ENCODE measurements at places on chromosomes 3 and 15.

DNA sequence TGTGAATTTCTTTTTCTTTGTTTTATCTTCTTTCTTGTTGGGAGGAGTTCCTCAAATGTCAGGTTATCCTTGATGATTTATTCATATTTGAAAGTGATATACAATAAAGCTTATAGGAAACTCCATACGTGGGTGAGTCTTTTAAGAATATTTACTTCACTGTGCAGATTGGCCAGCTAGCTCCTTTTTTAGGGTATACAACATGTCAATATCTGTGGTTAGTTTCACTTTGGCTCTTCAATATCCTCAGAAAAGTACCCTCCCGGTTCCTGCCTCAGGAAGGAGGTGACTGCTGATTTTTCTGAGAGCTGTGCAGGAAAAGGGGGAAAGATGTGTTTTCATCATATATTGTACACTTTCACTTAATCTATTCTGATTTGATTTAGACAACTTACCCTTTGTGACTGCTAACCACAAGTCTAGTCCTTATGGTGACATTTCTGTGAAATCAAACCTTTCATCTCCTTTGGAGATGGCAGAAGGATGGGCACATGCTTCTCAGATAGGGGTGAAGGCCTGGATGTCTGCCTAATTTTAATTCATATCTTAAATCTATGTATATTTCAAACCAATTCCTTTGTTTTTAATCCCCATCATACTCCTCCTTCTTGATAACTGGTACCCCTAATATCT is 98.2 kb upstream of the NECTIN3 start:
- H3K27me3 ChIP-seq, result no peaks in the 10 kb centered on the region
- H3K36me3 ChIP-seq, result no peaks in the 10 kb centered on the region
- H3K27ac ChIP-seq, result no peak overlapping the region
- no peaks in the 10 kb centered on the region for H3K4me1 ChIP-seq

DNA sequence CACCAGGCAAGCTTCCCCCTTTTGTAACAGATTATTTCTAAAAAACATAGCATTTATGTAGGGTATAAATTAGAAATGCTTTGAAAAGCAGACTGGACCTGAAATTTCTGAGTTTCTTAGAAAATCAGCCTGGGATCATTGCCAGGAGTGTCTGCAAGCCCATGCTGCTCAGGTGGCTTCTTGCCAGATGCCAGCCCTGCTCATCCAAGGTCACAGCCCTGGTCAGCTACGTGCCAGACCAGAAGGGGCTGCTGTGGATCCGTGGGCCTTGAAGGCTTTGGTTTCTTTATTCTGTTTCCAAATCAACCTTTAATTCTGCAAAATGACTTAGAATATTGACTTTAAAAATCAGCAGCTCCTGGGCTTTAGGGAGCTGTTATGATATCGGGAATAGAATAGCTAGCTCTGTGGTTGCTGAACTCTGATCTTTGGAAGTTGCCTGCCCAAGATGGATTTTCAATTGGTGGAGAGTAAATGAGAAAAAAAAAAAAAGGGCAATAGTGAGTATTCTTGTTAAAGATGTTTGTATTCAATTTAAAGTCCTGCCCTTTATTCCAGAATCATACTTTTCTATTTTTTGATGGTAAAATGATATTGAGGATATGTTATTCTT is 370.1 kb upstream of the ONECUT1 start:
- no peak for DNase-seq
- no peaks in the 10 kb centered on the region for H3K36me3 ChIP-seq
- no peak overlapping the region for H3K4me3 ChIP-seq
- H3K27me3 ChIP-seq, result no peaks in the 10 kb centered on the region

DNA sequence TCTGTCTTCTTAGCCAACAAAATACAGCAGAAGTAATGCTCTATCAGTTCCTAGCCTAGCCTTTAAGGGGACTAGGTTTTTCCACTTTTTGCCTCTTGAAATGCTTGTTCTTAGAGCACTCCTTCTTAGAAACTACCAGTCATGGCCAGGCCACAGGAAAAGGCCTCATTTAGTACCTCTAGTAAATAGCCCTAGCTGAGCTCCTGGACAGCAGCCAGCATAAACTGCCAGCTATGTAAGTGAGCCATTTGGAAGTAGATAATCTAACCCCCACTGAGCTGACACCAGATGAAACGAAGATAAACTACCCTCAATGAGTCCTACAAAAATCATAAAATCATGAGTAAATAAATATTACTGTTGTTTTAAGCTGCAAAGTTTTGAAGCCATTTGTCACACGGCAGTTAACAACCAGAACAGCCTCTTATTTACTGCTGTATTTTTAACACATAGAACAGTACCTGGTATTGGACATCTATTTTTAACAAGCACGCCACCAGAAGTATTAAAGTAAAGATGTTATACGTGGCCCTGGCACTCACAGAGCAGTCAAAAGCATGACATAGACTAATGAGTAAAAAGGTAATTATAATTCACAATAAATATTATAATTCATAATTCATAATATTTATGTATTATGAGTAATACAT is 12.0 kb downstream of the TBC1D5 start:
- no peaks in the 10 kb centered on the region for H3K36me3 ChIP-seq
- no peaks in the 10 kb centered on the region for H3K27me3 ChIP-seq
- H3K4me1 ChIP-seq, result no peaks in the 10 kb centered on the region
- DNase-seq, result no peak

DNA sequence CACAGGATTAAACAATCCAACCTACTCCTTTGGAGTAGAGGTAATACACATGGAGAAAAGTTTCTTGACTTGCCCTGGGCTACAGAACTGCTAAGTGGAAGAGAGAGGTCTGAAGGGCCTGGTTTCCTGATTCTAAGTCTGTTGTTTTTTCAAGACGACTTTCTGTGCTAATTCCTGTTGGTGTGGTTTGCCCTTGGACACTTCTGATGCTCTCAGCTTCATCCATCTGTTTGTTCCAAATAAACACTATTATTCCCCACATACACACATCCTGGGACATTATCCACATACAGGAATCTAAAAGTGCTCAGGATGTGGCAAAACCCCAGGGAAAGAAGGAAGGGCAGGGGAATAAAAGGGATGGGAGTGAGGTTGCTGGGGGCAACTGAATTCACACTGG is 393.5 kb upstream of the TBL1XR1 start:
- H3K27me3 ChIP-seq, result no peaks in the 10 kb centered on the region
- peaks cover 71% of the 10 kb centered on the region for H3K4me1 ChIP-seq
- H3K36me3 ChIP-seq, result no peaks in the 10 kb centered on the region
- DNase-seq, result no peak
- peak overlapping the region; percentile 82 for H3K27ac ChIP-seq

DNA sequence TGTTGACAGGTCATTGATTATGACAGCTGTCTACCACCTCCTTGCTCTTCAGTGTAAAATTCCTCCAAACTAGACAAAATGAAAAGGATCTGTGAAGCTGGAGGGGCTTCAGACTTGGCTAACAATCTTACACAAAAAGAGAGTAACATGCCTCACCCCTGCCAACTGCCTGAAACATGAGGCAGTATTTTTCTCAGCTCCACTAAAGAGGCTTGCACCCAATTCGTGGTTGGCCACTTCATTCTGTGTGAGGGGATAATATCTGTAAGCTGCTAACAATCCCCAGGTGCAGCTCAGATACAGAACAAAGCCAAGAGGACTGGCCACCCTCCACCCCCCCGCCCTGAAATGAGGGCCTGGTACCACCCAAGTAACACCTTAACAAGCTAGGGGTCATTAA is 2.8 kb downstream of the MB21D2 start:
- H3K27ac ChIP-seq, result no peak overlapping the region
- H3K36me3 ChIP-seq, result no peaks in the 10 kb centered on the region
- peaks cover 9% of the 10 kb centered on the region for H3K27me3 ChIP-seq
- H3K4me1 ChIP-seq, result peaks cover 4% of the 10 kb centered on the region
- no peak for DNase-seq

DNA sequence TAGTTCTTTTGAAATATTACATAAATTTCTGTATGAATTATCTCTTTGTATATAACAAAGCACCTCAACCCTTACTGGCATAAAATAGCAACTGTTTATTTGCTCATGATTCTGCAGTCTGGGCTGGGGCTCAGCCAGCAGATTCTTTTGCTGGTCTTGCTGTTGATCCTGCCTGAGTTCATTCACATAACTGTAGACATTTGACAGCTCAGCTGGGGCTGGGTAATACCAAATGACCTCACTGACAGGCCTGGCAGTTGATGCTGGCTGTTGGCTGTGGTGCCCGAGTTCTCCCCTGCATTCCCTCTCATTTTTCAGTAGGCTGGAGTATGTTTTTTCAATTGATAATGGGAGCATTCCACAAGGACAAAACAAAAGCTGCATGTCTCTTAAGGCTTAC is 449.9 kb upstream of the GOLIM4 start:
- H3K4me3 ChIP-seq, result no peak overlapping the region
- no peak for DNase-seq
- no peaks in the 10 kb centered on the region for H3K27me3 ChIP-seq
- H3K27ac ChIP-seq, result no peak overlapping the region
- no peaks in the 10 kb centered on the region for H3K4me1 ChIP-seq

DNA sequence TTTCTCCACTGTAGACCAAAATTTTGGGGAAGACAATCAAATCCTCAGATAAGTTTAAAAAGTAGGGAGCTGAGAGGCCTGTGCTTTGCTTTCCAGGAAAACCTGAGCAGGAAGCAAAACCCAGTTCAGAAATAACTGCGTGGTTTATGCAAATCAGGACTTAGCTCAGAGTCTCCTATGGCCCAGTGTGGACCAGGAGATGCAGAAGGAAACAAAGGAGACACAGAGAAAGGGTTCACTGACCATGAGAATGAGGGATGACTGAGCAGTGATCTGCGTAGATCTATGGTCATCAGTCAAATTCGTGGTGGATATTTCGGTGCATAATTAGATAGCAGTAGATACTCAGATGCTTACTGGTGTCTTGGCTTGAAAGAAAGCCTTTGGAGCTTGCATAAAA is 196.6 kb downstream of the TPRG1 start:
- no peak for DNase-seq
- no peak overlapping the region for H3K27ac ChIP-seq
- no peaks in the 10 kb centered on the region for H3K36me3 ChIP-seq
- no peaks in the 10 kb centered on the region for H3K27me3 ChIP-seq
- H3K4me1 ChIP-seq, result no peaks in the 10 kb centered on the region

- H3K4me3 ChIP-seq, result no peak overlapping the region
- H3K27me3 ChIP-seq, result no peaks in the 10 kb centered on the region
- no peak for DNase-seq
- no peaks in the 10 kb centered on the region for H3K4me1 ChIP-seq
- no peak overlapping the region for H3K27ac ChIP-seq
- no peaks in the 10 kb centered on the region for H3K36me3 ChIP-seq
Observed at GRCh38 chr3:49255718-49256511, 21.1 kb downstream of the C3orf62 start.

GRCh38 chr3:12267376-12268030 is 21.4 kb upstream of the PPARG start:
- no peaks in the 10 kb centered on the region for H3K27me3 ChIP-seq
- peaks cover 6% of the 10 kb centered on the region for H3K4me1 ChIP-seq
- no peak overlapping the region for H3K27ac ChIP-seq
- DNase-seq, result no peak
- no peak overlapping the region for H3K4me3 ChIP-seq

GRCh38 chr3:5226783-5227182 is 39.3 kb downstream of the EDEM1 start:
- no peak for DNase-seq
- H3K4me3 ChIP-seq, result no peak overlapping the region
- no peak overlapping the region for H3K27ac ChIP-seq
- H3K36me3 ChIP-seq, result no peaks in the 10 kb centered on the region

GRCh38 chr15:85741021-85741421 is 53.7 kb downstream of the KLHL25 start:
- no peak overlapping the region for H3K27ac ChIP-seq
- no peak for DNase-seq
- no peak overlapping the region for H3K4me3 ChIP-seq
- peaks cover 27% of the 10 kb centered on the region for H3K36me3 ChIP-seq

- H3K27ac ChIP-seq, result no peak overlapping the region
- H3K36me3 ChIP-seq, result no peaks in the 10 kb centered on the region
- H3K27me3 ChIP-seq, result no peaks in the 10 kb centered on the region
Observed at GRCh38 chr3:14630404-14631100, 21.0 kb upstream of the CCDC174 start.

GRCh38 chr15:69140306-69140705 is 20.1 kb upstream of the GLCE start:
- DNase-seq, result no peak
- no peaks in the 10 kb centered on the region for H3K4me1 ChIP-seq
- H3K27ac ChIP-seq, result no peak overlapping the region
- no peak overlapping the region for H3K4me3 ChIP-seq
- no peaks in the 10 kb centered on the region for H3K36me3 ChIP-seq

GRCh38 chr3:10602769-10603768 is 97.7 kb upstream of the ATP2B2 start:
- H3K4me3 ChIP-seq, result no peak overlapping the region
- H3K4me1 ChIP-seq, result no peaks in the 10 kb centered on the region
- no peaks in the 10 kb centered on the region for H3K36me3 ChIP-seq

DNA sequence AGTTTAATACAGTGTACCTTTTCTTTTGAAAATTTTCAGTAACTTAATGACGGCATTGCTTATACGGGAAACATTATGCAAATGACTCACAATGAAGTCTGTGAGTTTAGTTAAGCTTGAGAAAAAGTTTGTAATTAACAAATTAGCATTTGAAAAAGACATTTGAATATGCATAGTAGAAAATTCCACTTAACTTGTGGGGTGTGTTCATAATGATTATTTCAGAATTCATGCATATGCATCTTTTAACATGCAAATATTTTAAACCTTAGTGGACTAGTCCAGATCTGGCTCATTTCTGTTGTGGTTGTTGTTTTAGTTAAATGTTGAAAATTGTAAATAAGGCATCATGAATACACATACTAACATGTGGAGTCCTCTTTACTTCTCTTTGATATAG is 239.4 kb downstream of the ROBO2 start:
- no peaks in the 10 kb centered on the region for H3K27me3 ChIP-seq
- no peaks in the 10 kb centered on the region for H3K4me1 ChIP-seq
- H3K27ac ChIP-seq, result no peak overlapping the region
- no peak overlapping the region for H3K4me3 ChIP-seq
- H3K36me3 ChIP-seq, result no peaks in the 10 kb centered on the region
- no peak for DNase-seq

DNA sequence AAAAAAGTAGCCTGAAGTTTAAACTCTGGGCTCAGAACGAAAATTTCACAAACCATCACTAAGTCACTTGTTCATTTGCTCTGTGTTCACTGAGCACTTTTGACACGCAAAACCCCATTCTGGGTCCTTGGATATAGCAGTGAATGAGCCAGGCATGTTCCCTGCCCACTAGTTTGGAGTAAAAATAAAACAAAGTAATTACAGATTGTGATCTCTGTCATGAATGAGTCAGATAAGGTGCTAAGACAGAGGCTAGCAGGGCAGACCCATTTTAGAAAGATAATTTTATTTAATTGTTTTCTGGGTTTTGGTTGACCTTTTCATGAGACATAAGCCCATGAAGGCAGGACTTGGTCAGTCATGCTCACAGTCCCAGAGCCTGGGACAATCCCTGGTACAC is 84.1 kb upstream of the ARHGEF3 start:
- DNase-seq, result no peak
- H3K27me3 ChIP-seq, result no peaks in the 10 kb centered on the region
- H3K27ac ChIP-seq, result peak overlapping the region; percentile 5
- H3K4me1 ChIP-seq, result peaks cover 14% of the 10 kb centered on the region
- H3K4me3 ChIP-seq, result no peak overlapping the region

Data from esophagus squamous epithelium (tissue), 5 donors.